ENCODE measurements at places on chromosomes 5 and 9.

DNA sequence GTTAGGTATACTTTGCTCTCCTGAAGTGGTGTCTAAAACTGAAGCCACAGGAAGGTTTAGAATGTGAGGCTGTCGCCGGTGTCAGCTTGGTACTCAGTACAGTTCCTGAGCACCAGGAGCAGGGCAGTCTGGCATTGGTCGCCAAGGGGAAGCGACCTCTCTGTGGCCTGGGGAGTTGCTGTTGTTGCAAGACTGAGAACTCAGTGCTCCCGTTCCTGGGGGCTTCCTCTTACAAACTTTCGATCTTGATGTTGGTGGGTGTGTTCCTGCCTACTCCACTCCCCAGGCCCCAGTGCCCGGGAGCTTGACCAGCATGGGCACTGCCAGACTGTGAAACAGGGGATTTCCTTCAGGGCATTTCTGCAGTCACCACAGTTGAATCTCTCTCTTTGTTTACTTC lies 52.4 kb upstream of the PPARGC1B start:
- no peak for DNase-seq

GRCh38 chr9:64061013-64061627 lies 1223.9 kb downstream of the FOXD4L5 start:
- DNase-seq = no peak

DNA sequence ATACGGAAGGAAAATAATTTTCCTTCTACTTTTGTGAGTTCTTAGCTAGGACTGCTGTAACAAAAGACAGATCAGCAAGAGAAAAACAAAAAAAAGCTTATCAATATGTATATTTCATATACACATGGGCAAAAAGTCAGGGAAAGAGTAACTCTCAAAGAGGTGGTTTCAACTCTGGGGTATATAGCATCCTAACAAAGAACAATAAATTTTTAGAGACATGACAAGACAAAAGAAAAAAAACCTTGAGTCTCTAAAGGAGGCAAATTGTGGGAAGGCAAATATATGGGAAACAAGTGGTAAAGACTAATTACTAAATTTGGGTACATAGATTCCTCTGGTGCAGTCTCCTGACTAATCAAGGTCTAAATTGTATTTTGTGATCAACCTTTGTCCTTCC lies 93.2 kb downstream of the C5orf15 start:
- no peak for DNase-seq

GRCh38 chr5:137192293-137192743 lies 306.8 kb downstream of the SPOCK1 start:
- DNase-seq = no peak

GRCh38 chr9:73434826-73435225 lies 283.2 kb downstream of the ANXA1 start:
- no peak for DNase-seq

GRCh38 chr5:134477462-134478245 lies 47.8 kb upstream of the JADE2 start:
- DNase-seq = no peak

DNA sequence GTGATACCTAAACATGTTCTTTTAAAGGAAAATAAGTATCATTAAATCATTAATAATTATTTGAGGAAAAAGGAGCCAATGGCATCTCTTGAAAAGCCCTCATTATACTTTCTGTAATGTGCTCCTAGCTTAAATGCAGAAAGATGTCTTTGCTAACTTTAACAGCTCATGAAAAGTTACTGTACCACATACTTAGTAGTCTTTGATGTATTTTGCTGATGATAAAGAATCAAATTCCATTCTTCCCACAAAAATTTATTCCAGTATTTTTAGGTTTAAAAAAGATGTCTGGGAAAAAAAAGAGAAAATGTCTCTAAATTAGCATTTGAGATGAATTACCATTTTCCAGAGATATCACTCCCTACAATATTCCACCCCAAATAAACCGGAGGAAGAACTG lies 112.5 kb downstream of the PPP2R2B start:
- no peak for DNase-seq

DNA sequence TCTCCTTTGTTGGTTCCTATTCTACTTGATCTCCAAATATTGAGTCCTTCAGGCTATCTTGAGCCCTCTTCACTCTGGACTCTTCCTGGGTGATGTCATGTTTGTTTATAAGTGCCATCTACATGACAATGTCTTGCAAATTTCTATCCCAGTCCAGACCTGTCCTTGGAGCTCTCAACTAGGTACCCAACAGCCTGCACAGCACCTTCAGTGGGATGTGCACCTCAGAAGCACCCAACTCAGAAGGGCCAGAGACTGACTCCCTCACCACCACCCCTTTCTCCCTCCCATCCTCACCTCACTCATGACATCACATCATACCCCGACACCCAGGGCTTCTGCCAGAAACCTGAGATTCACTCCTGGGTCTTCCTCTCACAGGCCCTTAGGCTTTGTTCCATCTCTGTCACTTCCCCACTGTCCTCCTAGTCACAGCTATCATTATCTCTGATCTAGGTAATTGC lies 14.4 kb downstream of the TXN start:
- DNase-seq = no peak

GRCh38 chr5:88682881-88683361 lies 200.1 kb downstream of the MEF2C start:
- no peak for DNase-seq

- no peak for DNase-seq
Measured at GRCh38 chr5:44183312-44183711, 205.9 kb downstream of the FGF10 start.

DNA sequence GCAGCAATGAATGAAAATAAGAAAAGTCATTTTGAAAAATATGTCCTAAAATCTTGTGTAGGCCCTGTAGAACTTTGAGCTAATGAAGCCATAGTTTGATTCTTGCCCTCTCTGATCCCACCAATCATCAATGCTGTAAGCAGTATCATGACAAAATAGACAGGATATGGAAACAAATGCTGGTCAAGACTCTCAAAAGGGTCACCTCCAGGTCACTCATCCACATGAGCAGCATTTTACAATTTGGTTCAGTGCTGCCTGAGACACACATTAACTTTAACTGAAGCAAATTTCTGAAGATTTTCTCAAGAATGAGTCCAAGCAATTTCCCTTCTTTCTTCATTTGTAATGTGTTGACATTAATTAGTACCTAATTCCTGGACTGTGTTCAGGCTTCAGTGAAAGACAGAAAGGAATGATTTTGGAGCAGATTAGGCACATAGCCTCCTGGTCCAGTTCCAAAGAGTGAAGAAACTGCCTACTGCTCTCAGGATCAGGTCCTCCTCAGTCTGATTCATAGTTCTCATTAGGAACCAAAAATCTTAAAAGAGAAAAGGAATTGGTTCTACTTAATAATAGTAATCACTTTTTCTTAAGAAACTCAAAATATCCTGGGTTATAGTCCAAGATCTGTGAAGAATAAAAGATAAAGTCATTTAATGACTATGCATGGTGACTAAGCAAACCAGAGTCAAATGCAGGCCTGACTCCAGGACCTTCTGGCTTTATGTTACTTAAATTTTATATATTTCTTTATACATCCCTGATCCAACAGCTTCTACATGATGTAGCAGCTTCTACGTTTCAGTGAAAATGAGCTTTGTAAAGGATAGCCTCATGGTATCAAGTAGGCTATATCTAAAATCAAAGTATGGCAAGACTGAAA lies 192.1 kb upstream of the RGMB start:
- no peak for DNase-seq

DNA sequence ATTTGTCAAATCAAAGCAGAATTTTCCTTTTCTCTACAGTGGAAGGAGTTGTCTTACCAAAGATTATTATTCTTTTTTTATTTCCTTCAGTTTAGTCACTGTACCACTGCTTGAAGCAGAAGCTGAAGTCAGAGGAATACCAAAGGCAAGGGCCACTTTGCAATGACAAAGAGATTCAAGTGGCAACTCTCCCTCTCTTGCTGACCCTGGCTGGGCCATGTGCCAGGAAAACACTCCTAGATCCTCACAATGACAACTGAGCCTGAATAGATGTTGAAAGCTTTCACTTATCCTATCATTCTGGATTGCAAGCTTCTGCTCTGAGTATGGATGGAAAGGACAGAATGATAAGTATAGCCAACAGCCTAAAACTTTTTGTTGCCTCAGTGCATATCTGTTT lies 618.3 kb downstream of the NR2F1-AS1 start:
- DNase-seq = no peak

GRCh38 chr5:172679628-172680212 lies 38.7 kb downstream of the NEURL1B start:
- DNase-seq = no peak

DNA sequence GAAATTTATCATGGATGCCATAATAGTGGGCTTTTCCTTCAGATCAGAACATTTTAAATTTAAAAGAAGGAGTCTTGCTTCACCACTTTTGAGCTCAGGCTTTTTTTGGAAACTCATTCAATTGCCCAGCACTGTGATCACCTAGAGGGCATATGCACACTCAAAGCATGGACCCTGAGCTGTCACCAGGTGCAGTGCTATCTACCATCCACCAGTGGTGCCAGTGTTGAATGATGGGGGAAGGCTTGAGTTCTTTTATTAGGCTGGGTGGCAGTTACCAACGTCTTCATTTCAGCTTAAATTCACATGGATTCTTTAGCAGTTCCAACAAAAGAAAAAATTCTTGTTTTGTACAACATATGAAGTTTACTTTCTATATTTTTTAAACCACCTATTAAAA lies 164.1 kb downstream of the CFAP90 start:
- no peak for DNase-seq

- no peak for DNase-seq
Measured at GRCh38 chr9:89550346-89550927, 52.5 kb upstream of the SEMA4D start.

DNA sequence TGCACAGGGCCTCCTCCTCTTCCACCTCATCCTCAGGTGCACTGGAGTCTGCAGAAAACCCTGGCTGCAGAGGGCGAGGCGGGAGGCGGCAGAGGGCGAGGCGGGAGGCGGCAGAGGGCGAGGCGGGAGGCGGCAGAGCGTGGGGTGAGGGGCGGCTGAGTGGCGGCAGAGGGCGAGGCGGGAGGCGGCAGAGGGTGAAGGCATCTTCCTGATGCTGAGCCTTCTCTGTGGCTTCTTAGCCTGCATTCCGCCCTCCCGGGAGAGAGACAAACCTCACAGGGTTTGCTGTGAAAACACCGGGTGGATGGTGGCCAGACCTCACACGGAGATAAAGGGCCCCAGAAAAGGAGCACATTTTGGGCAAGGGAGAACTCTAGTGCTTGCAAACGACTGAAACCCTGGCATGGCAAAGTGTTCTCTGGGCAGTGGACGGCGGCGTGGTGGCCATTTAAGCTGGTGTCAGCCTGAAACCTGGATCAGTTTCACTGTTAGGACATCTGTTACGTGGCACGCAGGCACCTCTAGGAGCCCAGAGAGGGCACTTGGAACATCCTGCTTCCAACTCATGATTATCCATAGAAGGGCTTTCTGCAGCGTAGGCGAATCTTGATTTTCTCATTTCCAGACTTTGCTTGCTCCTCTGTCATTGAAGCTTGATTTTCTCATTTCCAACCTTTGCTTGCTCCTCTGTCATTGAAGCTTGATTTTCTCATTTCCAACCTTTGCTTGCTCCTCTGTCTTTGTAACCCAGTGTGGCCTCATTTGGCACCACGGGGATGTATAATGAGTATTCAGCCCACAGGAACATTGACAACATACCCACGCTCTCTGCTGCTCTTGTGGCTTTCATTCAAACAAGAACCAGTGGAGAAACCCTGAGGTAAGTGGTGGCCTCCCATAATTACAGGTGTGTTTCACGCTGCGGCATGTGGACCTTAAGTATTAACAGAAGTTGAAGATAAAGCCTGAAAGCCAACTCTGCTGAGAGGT lies 16.3 kb upstream of the PLEKHG4B start:
- no peak for DNase-seq

DNA sequence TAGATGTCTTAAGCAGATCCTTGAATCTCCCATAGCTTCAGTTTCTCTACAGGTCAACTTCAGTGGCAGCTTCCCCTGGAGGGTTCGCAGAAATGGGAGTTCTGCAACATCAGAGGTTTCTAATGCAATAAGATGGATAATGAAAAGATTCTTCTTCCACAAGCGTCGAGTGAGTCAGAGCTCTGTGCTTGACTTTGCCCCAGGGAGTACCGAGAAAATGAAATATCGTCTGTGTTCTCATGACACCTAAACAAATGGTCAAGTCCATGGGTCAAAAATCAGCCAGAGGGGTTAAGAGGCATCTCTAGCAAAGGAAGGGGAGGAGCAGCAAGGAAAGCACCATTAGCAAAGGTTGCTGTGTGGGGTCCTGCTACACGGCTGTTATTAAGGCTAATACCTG lies 3.2 kb upstream of the ADRA1B start:
- no peak for DNase-seq

DNA sequence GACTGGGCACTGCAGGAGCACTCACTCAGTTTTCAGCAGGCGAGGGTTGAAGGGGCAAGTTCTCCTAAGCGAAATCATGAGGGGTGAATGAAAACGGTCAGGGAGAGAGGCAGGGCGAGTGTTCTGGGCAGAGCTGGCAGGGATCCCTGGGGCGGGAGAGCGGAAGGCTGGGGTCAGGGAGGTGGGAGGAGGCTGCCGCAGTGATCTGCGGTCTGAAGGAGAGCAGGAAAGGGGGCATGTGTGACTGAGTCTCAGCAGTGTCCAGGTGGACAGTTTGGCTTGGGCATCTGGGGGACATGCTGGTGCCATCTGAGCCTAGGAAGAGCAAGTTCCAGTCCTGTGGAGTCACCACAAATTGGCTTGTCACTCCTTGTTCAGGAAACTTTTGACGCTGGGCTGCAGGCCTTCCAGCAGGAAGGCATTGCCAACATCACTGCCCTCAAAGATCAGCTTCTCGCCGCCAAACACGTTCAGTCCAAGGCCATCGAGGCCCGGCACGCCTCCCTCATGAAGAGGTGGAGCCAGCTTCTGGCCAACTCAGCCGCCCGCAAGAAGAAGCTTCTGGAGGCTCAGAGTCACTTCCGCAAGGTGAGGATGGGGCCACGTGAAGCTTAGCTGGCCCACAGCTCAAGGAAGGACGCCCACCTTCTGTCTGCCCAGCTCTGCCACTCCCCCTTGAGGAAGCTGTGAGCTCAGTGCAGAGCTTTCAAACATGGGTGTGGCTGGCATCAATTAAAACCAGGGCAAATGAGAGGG lies 31.1 kb downstream of the DYNC2I2 start:
- DNase-seq = no peak

DNA sequence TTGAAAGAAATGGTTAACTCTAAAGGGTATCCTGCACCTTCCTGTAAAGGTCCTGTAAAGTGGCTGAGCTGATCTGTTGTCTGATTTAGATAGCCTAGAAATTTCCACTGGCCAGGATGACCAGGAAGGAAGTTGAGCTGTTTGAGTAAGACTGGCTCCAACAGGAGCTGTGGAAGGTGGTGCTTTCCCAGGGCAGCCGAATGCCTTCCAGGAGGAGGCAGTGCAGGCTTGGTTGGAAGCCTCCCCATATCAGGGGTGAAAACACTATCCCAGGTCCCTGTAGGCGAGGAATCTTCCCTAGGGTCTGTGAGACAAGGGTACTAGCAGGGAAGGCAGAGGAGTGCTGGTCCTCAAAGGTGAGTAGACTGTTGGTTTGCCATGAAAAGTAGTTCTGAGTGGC lies 98.4 kb downstream of the LIX1 start:
- no peak for DNase-seq

- no peak for DNase-seq
Measured at GRCh38 chr5:54832045-54832444, 153.3 kb downstream of the ESM1 start.

DNA sequence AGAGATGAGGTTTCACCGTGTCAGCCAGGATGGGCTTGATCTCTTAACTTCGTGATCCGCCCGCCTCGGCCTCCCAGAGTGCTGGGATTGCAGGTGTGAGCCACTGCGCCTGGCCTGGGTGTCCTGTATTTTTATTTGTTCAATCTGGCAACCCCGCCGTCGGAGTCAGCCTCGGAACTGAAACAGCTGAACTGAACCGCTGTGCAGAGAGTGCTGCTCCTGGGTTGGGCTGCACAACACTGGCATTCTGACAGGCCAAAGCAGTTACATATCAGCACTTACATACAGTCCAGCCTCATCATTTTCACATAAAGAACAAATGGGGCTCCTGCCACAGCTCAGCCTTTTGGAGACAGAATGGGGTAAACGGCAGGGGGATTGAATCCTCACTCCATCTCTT lies 185.6 kb downstream of the C9orf50 start:
- no peak for DNase-seq
